ENCODE measurements at places on chromosomes 16 and 17.

- peak; percentile 18 for DNase-seq
Measured at GRCh38 chr16:90077757-90078578, 837 bp upstream of the PRDM7 start.

DNA sequence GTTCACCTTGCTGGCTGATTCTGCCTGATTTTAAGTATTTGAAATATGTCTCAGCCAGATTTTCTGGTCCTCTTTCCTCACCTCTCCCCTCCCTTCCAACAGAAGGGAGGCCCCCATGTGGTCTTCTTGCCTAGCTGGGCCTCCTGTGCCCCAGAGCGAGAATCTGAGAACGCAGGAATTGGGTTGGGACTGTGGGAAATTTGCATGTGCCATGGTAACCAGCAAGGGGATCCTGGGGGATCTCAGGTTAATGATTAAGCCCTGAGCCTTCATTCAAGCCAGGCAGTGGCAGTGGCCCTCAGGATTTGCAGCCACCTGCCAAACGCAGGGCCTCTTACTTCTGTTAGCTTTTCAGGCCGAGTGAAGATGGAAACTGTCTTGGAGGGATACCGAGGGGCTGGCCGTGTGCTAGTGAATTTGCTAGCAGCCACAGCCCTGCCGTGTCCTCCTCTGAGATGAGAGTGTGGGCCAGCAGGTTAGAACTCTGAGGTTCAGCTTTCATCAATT lies 40.2 kb downstream of the KSR1 start:
- peak; percentile 74 for DNase-seq

- no peak for DNase-seq
Measured at GRCh38 chr16:68093816-68094613, 8.8 kb downstream of the NFATC3 start.

DNA sequence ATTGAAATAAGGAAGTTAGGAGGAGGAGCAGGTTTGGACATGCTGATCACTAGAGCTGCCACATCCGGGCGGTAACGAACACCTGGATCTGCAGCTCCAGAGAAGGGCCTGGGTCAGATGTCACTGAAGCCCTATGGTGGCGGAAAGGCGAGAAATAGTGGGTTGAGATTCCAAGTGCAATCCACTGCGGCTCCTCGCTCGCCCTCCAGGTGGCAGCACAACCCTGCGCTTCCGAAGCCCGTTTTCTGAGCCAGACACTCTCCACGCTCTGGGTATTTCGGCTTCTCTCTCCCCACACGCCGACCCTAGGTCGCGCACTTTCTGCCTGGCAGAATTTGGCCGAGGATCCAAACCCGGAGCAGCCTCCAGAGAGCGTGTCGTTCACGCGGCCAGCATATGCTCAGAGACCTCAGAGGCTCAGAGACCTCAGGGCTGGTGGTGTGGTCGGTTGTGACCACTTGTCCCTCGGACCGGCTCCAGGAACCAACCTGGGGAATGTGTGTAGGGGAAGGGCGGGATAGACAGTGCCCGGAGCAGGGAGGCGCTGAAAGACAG lies 922 bp upstream of the SLC2A4 start:
- peak; percentile 85 for DNase-seq

GRCh38 chr17:21089145-21089544 lies 37.6 kb upstream of the DHRS7B start:
- DNase-seq: no peak

- no peak for DNase-seq
Measured at GRCh38 chr17:49730078-49730784, 22.5 kb upstream of the SLC35B1 start.

- no peak for DNase-seq
Measured at GRCh38 chr16:9807302-9807701, 374.9 kb downstream of the GRIN2A start.

DNA sequence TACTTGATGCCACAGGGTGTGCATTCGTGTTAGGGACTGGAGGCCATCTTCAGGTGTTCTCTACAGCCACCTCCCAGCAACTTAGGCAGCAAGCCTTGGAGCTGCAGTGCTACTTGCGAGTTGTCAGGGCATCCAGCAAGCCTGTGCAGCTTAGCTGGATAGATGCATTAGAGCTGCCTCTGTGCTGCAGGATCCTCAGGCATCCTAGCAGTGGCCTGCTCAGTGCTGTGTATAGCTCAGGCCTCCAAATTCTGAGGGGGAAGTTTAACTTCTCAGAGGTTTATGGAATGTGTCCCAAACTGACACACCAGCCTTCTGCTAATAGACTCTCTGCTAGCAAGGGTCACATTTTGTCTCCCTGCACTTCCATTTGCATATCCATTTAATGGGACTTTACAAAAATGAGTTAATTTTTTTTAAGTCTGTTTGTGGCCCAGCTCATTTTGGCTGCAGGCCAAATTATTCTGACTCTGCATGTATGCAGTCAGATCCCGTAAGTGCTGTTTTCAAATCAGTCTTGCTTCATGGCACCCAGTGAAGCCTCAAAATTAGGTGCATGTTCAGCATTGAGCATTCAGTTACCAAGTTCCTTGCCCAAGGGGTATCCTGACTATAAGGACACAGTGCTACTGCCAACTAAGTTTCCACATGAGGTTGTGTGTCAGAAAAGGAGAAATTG lies 6.8 kb downstream of the GABARAPL2 start:
- DNase-seq: no peak

GRCh38 chr16:72637306-72637705 lies 410.6 kb downstream of the ZFHX3 start:
- DNase-seq: no peak

GRCh38 chr16:49986351-49987124 lies 38.5 kb upstream of the CNEP1R1 start:
- DNase-seq: no peak

DNA sequence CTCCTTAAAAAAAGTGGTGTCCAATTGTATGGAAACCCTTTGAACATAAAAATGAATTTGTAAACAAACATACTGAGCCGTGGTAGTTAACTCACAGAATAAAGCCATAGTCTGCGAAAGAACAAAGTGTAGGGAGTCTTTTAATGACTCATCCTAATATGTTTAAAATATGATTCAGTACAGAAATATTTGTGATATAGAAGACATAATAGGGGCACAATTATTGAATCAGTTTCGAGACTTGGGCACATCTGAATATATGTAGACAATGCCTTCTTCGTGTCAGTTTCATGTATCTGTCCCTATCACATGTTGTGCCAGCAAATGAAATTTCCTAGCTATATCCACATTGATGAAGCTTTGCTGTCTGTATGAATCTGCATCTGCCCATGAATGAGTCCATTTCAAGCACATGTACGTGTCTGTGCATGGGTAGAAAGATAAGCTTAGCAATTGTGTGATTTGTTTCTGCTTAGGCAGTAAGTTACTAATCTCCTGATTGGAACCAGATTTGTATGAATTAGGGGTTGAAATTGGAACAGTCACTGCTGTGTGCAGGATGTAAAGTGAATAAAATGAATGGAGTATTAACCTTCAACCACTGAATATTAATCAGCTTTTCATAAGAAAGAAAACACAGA lies 112.5 kb upstream of the SOX9 start:
- DNase-seq: no peak

GRCh38 chr16:82111944-82112343 lies 58.1 kb downstream of the MPHOSPH6 start:
- DNase-seq: no peak

DNA sequence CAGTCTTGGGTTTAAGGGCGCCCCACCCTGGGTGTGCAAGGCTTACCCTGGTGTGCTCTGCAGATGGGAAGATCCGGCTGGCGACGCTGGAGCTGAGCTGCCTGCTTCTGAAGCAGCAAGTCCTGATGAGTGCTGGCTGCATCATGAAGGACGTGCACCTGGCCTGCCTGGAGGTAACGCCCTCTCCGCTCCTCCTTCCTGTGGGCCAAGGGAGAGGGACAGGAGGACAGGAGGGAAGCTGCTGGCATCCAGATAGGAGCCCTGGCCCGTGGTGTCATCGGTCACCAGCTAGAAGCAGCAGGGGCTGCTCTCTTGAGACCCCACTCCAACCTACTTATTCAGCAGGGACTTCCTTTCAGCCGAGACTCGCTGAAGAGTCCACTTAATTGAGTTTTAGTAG lies 97.8 kb downstream of the CLEC16A start:
- DNase-seq: no peak

DNA sequence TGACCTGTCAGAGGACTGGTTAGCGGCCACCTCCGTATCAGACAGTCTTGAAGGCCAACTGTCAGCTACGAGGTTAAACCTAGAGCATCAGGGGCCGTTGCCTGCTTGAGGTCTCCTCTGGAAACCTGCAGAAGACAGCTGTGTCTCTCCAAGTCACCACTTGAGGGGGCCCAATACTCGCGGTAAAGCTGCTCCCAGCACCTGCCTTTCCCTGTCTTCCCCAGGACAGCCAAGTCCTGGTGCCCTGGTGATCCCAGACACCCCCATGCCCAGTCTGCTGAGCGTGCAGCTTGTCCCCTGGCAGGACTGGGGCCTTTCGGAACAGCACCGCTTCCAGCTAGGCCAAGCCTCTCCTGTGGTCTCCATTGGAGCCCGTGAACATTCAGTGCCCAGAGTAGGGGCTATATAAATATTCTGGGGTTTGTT lies 80.1 kb downstream of the DNAH17 start:
- peak; percentile 88 for DNase-seq

GRCh38 chr17:14434506-14434905 lies 133.6 kb downstream of the HS3ST3B1 start:
- no peak for DNase-seq

- DNase-seq: no peak
Measured at GRCh38 chr16:22388101-22388644, 13.8 kb upstream of the CDR2 start.

GRCh38 chr17:63634163-63634562 lies 11.9 kb downstream of the MAP3K3 start:
- no peak for DNase-seq

- DNase-seq: peak; percentile 83
Measured at GRCh38 chr16:56013962-56014552, 138.9 kb upstream of the CES5A start.

GRCh38 chr16:27526180-27526579 lies 23.5 kb downstream of the GTF3C1 start:
- DNase-seq: no peak

- DNase-seq: no peak
Measured at GRCh38 chr16:6499413-6499812, 833.2 kb upstream of the RBFOX1 start.

GRCh38 chr17:27519550-27519949 lies 63.3 kb downstream of the KSR1 start:
- DNase-seq: no peak

- DNase-seq: no peak
Measured at GRCh38 chr16:13883881-13884280, 36.1 kb upstream of the ERCC4 start.

- DNase-seq: no peak
Measured at GRCh38 chr16:50881956-50882355, 140.1 kb downstream of the CYLD start.

GRCh38 chr17:63441654-63442053 lies 4.5 kb downstream of the CYB561 start:
- DNase-seq: no peak

DNA sequence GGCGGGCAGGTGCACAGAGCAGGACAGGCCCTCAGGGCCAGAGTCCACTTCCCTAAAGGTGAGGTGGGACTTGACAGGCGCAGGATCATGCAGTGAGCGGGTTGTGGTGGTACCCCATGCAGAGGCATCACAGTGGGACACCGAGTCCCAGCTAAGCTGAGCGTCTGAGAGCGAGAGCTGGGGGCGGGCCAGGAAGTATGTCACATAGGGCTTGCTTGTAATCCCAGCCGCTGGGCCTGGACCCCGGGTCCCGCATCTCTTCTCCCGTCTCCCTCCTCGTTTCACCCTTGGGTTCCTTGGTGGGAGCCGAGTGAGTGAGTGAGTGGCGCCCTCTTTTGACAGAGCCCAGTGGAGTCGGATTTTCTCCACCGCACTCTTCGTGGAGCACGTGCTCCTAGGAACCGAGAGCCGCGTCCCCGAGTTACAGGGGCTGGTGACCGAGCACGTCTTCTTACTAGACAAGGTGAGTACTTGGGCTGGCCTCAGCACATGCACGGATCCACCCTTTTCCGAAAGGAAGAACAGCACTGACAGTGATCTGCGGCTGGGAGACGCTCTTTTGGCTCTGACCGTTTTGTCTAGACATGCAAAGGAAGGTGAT lies 50.8 kb upstream of the ENDOV start:
- DNase-seq: peak; percentile 64

GRCh38 chr17:40361063-40361924 lies 3.2 kb downstream of the GJD3 start:
- no peak for DNase-seq

GRCh38 chr17:78997881-78998280 lies 11.7 kb downstream of the CANT1 start:
- DNase-seq: peak; percentile 4

DNA sequence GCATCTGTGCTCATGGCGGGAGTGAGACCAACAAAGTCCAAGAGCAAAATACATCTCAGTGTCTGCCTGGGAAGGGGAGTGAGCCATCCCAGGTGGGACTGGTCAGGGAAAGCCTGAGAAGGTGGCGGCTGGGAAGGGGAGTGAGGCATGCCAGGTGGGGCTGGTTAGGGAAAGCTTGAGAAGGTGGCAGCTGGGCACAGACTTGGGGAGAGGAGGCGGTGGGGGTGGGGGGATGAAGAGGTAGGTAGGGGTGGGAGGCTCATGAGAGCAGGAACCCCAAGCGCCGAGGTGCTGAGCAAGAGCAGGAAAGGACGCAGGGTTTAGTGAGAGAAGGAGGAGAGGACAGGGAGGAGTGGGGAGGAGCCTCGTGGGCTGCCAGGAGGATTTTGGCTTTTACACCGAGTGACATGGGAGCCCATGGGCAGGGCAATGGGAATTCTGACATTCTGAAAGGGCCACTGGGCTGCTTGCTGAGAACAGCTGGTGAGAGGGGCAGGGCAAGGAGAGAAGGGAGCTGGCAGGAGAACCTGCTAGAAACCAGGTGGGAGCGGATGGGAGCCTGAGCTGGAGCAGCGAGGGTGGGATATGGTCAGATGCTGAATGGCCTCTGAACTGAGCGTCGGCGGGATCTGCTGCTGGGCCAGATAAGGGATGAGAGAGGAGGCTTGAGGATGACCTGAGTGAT lies 256.1 kb upstream of the RPL38 start:
- DNase-seq: no peak

GRCh38 chr16:15780805-15781204 lies 76.0 kb downstream of the MYH11 start:
- DNase-seq: no peak

DNA sequence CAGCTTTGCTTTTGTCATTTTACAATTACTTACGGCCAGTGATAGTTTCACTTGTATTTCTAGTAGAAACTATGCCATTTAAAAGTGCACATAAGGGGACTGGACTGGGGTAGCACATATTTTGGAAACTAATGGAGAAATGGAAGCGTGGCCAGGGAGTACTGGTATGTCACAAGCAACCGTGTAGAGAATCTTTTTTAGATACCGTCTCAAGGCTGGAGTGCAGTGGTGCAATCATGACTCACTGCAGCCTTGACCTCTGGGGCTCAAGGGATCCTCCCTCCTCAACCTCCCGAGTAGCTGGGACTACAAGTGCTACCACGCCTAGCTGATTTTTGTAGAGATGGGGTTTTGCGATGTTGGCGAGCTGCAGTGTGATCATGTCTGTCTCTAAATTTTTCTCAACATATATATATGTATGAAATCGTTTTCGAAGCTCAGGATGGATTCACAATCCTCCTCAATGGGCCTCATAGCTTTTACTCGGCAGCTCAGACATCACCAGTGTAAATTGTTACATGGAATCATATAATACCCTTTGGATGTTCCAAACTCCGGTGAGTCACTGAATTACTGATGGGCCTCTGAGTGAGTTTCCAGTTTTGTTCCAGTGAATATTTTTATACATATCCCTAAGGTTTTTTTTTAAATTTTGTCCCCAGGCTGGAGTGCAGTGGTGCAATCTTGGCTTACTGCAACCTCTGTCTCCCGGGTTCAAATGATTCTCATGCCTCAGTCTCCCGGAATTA lies 51.7 kb downstream of the ZNF778 start:
- no peak for DNase-seq

Measured in iPS-NIHi11 (cell line).